ENCODE measurements at places on chromosomes 1 and 21.

DNA sequence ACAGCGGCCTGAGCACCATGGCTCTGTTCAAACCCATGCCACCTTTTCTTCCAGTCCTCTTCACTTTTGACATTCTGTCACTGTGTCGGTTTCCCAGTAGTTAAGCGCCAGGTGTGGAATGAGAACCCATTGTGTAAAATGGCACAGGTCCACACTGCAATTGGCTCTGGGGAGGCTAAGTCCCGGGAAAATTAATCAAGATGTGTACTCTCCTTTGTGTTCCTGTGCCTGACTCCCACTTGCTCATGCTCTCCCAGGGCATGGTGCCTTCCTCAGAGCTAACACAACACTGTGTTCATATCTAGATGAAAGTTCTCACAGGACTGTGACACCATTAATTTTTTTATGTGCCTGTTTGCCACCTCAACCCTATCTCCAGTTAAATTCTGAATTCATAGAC, 59.0 kb upstream of the BTG3 start:
- no peak for DNase-seq

DNA sequence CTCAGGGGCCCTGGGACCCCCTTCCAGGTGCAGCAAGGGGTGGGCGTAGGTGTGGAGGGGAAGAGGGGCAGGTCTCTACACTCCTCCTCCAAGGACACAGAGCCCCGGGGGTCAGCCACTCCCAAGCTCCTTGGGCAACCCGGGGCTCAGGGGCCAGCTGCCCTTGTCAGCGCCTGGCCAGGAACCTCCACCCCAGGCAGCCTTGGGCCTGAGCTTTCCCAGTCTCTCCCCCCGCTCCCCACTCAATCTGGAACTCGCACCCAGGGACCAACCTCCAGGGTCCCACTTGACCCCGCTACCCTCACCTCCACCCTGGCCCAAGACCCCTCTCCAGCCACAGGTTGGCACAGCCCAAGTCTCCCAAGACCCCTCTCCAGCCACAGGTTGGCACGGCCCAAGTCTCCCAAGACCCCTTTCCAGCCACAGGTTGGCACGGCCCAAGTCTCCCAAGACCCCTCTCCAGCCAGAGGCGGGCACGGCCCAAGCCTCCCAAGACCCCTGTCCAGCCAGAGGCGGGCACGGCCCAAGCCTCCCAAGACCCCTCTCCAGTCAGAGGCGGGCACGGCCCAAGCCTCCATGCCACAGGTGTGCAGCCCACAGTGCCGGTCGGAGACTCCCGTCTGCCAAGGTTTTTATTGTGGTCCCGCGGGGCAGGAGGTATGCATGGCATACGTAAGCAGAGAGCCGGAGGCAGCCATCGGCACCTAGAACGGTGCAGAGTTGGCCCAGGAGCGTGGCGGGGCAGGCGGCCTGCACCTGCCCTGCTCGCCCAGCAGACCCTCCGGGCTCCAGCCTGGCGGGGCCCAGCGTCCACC, 3.0 kb downstream of the TNFRSF4 start:
- DNase-seq: no peak

DNA sequence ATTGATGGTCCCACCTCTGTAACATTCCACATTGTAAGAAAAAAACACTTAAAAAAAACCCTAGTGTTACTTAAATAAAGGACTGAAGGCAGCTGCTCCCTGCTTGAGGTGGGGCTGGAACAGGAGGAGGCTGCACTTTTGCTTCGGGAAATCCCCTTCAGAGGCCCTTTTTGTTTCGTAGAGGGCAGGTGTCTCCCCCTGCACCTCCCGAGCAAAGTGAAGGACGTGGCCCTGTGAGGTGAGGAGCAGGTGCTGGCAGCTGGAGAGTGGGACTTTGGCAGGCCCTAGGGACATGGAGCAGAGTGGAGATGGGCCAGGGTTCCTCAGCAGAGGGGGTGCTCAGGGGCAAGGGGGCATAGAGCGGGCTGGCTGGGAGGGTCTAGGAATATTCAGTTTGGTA, 33.4 kb upstream of the WNT4 start:
- no peak for DNase-seq

DNA sequence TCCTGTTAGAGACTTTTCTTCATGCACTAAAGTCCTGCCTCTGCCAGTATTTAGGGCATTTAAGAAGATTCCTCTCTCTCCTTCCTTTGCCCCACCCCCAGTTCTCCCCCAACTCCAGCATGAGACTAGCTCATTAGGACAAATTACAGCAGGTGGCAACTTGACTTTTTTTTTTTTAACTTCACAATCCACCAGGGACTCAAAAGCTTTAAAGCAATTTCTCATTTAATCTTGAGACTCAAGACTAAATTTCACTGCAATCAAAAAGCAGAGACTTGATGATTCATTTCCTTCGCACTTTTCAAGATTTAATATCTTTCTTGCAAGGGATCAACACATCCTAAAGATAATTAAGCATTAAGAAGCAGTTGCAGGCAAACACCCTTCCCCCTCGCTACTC, 74.9 kb downstream of the WLS start:
- DNase-seq: no peak

GRCh38 chr1:43569175-43569574, 38.5 kb downstream of the PTPRF start:
- no peak for DNase-seq

- DNase-seq: peak; percentile 98
These were observed 38.6 kb downstream of the BRINP2 start for GRCh38 chr1:177209357-177209756.

DNA sequence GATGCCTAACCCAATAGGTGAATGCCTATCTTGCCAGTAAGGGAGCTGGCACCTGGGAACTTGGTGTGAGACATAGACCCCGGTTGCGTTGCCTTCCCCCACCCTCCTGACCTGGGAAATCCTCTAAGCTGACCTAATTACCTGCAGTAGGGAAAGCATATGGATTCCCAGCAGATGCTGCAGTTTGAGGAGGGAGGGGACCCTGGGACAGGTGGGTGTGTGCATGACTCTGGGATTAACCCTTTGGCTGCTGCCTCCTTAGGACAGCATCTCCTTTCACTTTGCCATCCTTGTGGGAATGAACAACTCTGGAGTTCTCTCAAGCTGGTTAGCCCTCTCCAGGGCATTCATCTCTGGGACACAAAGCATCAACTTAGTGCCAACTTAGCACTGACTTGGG, 16.4 kb upstream of the NFASC start:
- no peak for DNase-seq

GRCh38 chr1:41355761-41356160, 5.5 kb upstream of the FOXO6 start:
- no peak for DNase-seq

DNA sequence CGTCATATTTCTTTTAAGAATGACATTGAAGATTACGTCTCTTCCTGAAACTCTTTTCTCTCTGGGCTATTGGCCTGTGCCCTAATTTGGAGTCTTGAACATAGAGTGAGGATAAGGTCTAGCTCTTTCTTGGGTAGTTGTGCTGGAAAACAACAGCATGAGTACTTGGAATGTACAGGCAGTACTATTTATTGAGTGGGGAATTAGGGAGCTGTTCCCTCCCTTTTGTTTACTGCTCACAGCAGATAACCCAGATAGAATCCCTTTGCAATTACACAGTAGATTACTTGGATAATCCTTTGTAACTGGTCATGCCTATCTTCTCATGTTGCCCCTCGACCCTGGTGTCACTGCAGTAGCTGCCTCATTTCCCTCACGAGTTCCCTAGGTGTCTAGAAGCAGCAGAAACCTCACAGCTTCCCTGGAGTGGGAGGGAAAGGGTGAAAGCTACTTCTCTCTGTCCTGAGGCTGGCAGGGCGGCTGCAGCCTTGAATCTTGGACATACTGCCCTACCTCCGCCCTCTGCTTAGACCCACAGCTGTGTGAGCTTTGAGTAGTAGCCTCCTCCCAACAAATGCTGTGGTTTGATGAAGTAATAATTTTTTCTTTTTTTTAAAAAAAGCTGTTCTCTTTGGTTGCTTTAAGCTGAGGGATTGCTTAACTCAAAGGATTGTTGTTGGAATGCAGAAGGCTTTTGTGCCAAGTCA, 70.6 kb downstream of the FGGY start:
- DNase-seq: peak; percentile 94

- peak; percentile 13 for DNase-seq
These were observed 5.6 kb upstream of the S100A7 start for GRCh38 chr1:153465811-153466636.
